ENCODE measurements at places on chromosomes 13 and 19.

- peak; percentile 57 for DNase-seq
Measured at GRCh38 chr19:40596608-40597328, 4.4 kb upstream of the LTBP4 start.

- DNase-seq: no peak
Measured at GRCh38 chr13:21529146-21529893, 70.2 kb upstream of the ZDHHC20 start.

DNA sequence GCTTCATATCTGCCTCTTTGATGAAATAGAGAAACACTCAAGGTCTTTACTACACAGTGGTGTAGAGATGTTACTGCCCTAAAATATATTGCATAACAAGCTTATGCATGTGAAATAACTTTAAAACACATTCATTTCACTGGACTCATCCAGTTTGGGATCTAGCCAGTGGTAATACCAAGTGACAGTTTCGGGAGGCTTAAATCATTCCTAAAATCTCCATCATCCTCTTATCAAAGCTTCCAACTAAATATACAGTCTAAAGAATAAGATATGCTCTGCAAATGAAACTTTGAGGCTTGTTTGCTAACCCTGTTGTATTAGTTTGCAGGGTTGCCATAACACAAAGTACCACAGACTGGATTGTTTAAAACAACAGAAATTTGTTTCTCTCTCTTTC is 52.8 kb downstream of the THSD1 start:
- DNase-seq: no peak

DNA sequence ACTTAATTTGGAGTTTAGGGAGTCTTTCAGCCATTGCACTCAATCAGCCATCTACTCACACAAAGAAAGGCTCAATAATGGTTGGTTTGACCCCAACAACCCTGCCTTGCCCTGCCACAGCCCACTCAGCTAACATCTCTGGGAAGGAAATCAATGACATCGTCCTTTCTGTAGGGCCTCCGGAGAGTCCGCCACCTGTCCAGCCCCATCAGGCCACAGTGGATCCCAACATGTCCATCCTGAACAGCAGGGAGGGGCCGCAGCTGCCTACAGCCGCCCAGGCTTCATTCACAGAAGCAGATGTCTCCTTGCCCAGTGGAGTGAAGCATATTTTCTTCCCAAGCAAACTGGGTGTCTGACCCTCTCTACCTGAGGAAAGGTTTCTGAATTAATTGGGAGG is 4.2 kb upstream of the CDX2 start:
- no peak for DNase-seq

DNA sequence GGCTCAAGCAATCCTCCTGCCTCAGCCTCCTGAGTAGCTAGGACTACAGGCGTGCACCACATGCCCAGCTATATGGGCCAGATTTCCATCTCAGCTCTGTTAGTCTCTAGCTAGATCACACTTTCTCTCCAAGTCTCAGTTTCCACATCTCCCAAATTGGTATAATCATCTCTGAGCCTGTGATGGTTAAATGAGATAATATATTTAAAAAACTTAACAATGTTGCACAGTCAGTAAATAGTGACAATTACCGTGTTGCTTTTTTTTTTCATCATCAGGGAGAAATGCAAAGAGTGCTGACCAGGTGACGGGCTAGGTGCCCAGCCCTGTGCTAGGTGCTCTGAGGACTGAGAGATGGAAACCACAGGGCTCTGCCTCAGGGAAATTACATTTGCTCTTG is 36.9 kb upstream of the C19orf12 start:
- DNase-seq: no peak

GRCh38 chr13:21289475-21289874 is 113.0 kb downstream of the MRPL57 start:
- DNase-seq: no peak

GRCh38 chr19:5774921-5775320 is 9.6 kb downstream of the PRR22 start:
- no peak for DNase-seq

DNA sequence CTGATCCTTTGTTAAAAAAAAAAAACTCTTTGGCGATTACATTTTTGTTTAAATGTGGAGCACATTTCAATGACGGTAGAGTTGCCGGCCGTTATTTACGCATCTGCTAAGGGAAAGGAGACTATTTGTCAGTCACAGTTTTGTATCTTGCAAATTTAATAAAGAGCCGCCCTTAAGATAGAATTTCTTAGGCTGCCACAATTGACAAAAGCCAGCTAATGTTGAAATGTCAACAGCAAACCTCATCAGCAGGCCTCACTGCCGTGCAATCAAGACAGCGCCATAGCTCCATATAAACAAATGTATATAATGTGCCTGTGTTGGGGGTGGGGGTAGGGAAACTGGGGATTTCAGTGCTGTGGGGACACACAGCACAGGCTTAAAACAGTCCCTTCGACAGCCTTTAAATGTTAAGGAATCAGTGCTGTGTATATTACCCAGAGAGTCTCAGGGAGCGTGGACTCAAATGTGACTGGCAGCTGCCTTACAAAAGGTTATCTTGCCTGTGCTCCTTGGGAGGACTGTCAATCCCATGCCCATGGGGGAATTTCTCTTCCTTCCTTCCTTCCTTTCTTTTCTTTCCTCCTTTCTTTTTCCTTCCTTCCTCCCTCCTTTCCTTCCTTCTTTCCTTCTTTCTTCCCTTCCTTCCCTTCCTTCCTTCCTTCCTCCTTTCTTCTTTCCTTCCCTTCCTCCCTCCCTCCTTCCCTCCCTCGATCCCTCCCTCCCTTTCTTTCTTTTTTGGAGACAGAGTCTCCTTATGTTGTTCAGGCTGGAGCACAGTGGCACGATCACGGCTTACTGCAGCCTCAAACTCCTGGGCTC is 108.0 kb downstream of the URI1 start:
- no peak for DNase-seq

- no peak for DNase-seq
Measured at GRCh38 chr13:60379837-60380565, 17.0 kb upstream of the TDRD3 start.

GRCh38 chr19:28493884-28494283 is 719.1 kb downstream of the UQCRFS1 start:
- peak; percentile 63 for DNase-seq

- no peak for DNase-seq
Measured at GRCh38 chr19:18568367-18568766, 3.3 kb upstream of the UBA52 start.

GRCh38 chr13:19567820-19568534 is 6.6 kb upstream of the TPTE2 start:
- DNase-seq: no peak

GRCh38 chr19:6797646-6798045 is 25.1 kb downstream of the VAV1 start:
- no peak for DNase-seq

DNA sequence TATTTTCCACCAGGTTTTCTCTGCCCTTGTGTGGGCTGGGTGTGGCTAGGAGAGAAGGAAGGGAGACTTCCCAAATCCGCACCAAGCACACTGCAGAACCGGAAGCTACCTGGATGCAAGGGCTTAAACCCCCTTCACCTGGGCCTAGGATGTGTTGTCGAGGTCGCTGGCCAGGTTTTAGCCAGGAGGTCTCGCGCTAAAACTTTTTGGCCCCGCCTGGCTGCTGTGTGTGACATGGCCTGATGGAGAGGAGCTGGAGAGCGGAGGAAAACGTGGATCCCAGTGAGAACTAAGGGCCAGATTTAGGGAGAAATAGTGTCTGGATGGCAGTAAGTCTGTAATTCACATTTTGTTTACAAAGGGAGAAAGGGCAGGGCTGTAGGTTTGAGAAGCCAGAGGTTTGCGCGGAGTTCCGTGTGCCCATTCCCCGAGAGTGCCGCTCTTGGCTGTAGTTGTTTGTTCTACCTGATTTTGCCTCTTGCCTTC is 3.1 kb upstream of the TSHZ3 start:
- peak; percentile 77 for DNase-seq

DNA sequence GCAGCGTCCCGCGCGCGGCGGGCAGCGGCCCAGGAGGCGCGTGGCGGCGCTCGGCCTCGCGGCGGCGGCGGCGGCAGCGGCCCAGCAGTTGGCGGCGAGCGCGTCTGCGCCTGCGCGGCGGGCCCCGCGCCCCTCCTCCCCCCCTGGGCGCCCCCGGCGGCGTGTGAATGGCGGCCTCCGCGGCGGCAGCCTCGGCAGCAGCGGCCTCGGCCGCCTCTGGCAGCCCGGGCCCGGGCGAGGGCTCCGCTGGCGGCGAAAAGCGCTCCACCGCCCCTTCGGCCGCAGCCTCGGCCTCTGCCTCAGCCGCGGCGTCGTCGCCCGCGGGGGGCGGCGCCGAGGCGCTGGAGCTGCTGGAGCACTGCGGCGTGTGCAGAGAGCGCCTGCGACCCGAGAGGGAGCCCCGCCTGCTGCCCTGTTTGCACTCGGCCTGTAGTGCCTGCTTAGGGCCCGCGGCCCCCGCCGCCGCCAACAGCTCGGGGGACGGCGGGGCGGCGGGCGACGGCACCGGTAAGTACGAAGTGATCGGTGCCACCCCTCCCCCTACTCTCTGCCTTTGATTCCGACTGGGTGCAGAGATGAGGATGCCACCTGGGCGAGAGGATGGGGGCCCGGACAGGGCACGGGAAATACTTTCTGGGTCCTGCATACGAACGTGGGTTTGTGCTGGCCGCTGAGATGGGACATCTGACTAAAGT is 874 bp downstream of the TRIM28 start:
- no peak for DNase-seq

DNA sequence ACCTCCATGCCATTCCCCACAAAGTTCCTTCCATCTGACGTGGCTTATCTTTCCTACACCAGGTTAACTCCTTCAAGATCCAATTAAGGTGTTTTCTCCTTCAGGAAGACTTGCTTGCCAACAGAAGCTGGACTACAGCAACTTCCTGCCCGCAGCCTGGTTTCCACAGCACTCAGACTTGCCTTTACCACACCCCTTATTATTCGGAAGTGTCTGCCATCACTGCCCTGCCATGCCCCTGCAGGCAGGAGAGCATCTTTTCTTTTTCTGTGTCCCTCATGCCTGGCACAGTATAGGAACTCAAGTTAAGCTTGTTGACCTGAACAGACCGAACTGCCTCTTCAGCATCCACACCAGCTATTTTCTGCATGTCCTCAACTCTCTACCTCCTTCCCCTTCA is 168.0 kb downstream of the FOXO1 start:
- no peak for DNase-seq

DNA sequence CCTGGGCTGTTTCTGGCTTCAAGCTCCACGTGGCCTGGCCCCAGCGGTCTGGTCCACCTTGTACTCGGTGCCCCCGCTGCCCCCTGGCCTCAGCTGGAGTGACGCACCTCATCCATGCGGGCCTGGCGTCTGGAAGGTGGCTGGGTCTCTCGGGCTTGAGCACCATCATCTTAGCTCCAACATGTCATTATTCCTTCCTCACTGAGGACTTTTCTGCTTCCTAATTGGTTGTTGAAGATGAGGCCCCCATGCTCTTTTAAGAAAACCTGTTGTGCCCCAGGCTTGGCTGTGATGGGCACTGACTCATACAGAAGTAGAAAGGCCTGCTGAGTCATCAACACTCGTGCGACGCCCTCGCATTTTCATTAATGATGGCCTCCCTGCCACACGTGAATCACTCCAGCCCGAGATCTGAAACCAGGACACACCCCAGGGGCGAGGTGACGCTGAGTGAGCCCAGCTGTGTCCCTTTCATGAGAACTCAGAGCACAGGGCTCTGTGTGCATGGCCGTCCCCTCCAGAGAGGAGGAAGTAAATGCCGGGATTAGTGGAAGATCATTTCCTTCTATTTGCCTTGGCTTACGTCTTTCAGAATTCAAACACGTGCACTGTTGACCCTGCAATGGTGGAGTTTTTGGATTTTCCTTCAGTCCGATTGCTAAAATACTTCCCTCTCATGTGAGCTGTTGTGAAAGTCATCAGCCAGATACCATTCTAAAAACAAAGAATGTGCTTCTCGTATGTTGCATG is 14.0 kb upstream of the GJA3 start:
- DNase-seq: peak; percentile 85

DNA sequence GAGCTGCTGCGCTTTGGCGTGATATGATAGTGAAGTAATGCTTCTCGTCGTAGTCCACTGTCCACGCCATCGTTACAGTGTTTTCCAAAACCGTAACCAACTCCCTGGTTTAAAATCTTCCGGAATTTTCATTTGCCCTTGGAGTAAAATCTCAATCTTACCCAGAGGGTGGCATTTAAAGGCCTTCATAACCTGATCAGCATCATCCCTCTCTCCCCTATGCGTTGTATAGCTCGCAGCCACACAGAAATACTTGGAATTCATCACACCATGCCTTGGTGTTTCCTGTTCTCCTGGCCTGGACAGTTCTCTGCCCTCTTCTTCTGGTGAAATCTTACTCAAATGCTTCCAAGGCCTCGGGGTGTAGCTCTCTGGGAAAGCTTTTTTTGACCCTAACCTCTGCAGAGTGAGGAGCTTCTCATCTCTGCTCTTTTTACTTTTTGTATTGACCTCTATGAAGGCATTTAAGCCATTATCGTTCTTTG is 839 bp downstream of the MPHOSPH8 start:
- peak; percentile 63 for DNase-seq

GRCh38 chr19:15836330-15837220 is 21.1 kb upstream of the OR10H1 start:
- peak; percentile 44 for DNase-seq

DNA sequence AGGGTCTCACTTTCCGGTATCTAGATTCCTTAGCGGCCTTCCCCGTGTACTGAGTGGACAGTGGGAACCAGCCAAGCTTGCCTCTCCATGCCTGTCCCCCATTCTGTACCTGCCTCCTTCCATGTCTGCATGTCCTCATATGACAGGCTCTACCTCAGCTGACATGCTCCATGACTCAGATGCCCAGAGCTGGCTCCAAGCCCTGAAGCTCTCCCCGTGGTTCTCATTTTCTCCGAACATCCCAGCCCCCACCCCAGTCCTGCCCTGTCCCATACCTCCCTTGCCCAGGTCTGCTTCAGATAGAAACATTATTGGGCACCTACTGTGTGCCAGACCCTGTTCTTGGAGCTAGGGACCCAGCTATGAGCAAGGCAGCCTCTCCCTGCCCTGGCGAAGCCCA is 17.1 kb upstream of the SHFL start:
- DNase-seq: no peak

DNA sequence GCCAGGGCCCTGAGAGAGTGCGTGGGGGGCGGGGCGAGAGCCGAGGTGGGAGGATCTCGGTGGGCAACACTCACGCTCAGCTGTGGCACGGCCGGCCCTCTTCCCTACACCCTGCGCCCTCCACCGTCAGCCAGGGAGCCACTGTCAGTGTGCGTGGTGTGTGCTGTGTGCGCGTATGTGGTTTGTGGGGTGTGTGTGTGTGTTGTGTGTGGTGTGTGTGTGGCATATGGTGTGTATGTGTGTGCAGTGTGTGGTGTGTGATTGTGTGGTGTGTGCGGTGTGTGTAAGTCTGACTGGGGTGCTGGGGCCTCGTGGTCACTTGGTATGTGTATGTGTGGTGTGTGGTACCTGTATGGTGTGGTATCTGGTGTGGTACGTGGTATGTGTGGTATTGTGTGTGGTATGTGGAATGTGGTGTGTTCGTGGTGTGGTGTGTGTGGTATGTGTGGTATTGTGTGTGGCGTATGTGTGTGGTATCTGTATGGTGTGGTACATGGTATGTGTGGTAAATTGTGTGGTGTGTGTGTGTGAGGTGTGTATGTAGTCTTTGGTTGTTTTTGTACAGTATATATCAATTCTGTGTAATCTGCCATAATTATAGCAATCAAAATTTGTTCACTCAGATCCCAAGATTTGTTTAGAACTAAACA is 5.1 kb downstream of the GRK1 start:
- DNase-seq: no peak

Data from ELF-1 (cell line).